Activated CD4-positive, alpha-beta T cell treated with anti-CD3 and anti-CD28 coated beads, Interleukin-10, Interleukin-2, amounts not matched to agents 100 ng/mL and 50 ng/mL, durations not matched to agents 16 hours and 8 hours (primary cell): ENCODE measurements at places on chromosomes 13 and 19.

DNA sequence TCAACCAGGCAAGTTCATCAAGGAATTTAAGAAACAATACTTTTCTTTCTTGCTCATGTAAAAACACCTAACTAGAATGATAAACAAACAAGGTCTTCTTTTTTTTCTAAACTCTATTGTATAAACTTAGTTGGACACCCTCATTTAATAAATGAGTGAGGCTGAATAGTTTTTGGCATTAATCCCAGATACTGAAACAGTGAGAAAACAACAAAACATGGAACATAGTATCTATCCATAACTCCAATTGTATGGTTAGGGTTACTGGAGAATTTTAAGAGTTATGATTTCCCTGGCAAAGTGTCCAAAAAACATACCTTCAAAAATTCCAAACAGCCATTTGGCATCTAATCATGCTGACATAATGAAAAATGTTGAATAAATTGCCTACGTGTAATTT, 5.8 kb upstream of the POMP start:
- no peak for DNase-seq

DNA sequence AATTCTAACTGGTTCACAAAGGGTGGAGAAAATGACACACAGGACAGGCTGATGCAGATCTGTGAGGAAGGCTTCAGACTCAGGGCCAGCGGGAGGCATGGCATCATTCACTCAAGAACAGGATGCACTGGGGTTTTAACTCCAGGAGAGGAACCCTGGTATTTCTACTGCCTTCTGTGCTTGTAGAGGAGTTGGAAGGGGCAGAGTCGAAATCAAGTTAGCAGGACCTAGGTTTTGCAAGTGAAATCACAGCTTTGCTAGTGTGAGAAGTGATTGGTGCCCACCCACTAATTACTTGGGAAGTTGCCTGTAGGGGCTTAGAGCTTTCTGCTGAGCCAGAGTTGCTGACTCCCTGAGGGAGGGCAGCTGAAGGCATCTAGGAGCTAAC, 92.7 kb downstream of the AKAP11 start:
- DNase-seq, result no peak

GRCh38 chr19:19538785-19539166, 711 bp downstream of the CILP2 start:
- no peak for DNase-seq

DNA sequence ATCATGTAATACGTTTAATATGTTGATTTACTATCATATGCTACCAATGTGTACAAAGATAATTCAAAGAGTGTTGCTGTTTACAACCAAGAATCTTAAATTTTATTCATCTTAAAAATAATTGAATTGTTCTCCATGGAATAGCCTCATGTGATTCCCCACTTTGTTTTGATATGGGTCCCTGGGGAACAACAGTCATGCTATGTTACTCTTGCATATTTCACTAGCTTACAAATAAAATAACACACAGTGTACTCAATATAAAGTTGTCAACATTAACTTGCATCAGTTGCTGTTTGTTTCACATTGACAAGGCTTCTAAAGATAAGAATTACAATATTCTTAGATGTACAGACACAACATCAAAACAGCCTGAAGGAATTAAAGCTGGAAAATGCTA, 2.3 kb downstream of the ENOX1 start:
- DNase-seq, result no peak

GRCh38 chr19:16232568-16232967, 34.9 kb downstream of the AP1M1 start:
- no peak for DNase-seq

DNA sequence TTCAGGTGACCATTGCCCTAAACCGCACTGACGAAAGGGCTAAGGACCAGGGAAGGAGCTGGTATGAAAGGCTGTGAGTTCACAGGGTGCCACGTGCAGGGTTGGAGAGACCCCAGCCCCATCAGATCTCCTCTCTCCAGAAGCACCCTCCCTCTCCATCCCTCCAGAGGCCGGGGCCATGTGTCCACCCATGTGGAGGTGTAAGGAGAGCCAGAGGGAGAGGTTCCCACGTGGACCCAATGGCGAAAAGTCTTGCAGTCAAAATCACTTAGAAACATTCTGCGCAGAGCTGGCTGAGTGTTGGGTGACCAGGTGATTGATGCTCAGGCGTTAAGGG, 168.3 kb downstream of the COL4A1 start:
- DNase-seq, result no peak

- no peak for DNase-seq
Measured at GRCh38 chr13:93521307-93521706, 294.7 kb downstream of the GPC6 start.

GRCh38 chr19:13241231-13242104, 91.3 kb downstream of the IER2 start:
- peak; percentile 6 for DNase-seq

DNA sequence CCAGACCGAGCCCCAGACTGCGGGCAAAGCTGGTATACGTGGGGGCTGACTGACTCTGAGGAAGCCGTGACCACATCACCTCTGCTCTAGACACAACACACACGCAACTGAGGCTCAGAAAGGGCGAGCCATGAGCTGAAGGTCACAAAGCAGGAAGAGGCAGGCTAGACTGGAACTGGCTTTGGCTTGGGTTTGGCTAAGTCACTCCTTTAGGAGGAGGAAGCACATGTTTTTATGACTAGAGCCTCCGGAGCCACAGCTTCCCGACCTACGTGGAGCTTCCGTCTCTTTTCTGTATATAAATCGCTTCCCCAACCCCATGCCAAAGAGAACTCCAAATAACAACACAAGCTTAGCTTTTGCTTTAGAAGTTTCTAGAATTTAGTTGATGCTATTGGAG, 48.0 kb downstream of the RFX2 start:
- DNase-seq, result peak; percentile 52

DNA sequence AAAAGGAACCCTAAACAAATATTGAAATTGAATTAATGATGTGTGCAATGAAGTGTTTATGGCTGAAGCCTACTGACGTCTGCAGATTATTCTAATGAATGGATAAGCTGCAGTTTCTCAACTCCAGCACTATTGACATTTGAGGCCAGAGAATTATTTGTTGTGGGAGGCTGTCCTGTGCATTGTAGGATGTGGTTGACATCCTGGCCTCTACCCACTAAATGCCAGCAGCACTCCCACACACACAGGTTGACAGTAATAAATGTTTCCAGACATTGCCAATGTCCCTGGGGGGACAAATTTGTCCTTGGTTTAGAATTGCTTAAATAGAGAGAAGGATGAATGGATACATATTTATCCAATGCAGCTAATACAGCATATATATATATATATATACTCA, 19.2 kb upstream of the MYH14 start:
- DNase-seq, result no peak

GRCh38 chr19:36245210-36246005, 30.5 kb downstream of the ZNF146 start:
- DNase-seq, result no peak
